ENCODE measurements at places on chromosomes 5 and 9.

DNA sequence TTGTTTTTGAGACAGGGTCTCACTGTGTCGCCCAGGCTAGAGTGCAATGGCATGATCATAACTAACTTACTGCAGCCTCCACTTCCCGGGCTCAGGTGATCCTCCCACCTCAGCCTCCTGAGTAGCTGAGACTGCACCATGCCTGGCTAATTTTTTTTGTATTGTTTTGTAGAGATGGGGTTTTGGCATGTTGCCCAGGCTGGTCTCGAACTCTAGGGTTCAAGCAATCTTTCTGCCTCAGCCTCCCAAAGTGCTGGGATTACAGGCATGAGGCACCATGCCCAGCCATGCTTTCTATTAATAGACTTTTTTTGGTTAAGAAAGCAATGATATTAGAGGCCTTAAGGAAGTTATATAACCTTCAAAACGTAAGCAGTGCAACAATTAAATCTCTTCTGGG, 23.3 kb downstream of the CLTA start:
- DNase-seq = no peak

- DNase-seq = no peak
These were observed 427 bp downstream of the SERINC5 start for GRCh38 chr5:80255431-80255810.

DNA sequence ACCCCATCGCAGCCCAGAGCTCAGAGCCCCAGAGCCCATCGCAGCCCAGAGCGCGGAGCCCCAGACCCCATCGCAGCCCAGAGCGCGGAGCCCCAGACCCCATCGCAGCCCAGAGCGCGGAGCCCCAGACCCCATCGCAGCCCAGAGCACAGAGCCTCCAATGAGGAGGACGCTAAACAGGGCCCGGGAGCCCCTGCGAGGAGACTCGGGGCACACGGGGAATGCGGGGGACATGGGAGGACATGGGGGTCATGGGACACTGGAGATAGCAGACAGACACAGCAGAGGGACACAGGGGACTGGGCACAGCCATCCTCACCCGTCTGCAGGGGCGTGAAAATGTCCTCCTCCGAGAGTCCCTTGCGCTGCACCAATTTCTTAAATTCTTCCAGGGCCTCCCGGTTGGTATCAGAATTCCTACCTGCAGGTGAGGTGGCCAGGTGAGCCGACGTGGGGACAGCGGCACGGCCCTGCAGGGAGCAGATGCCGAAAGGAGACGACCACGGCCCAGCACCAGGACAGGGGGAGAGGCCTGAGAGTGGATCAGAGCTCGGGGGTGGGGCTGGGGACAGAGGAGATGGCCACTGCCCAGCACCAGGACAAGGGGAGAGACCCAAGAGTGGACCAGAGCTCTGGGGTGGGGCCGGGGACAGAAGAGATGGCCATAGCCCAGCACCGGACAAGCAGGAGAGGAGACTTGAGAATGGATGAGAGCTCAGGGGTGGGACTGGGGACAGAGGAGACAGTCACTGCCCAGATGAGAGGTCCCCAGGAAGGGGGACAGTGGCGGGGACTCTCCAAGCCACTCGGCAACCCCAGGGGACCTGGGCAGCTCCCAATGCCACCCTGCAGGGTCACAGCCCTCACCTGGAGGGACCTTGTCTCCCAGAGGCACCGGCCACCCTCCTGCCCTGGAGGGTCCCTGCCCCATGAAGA, 2.8 kb downstream of the OBP2B start:
- no peak for DNase-seq

DNA sequence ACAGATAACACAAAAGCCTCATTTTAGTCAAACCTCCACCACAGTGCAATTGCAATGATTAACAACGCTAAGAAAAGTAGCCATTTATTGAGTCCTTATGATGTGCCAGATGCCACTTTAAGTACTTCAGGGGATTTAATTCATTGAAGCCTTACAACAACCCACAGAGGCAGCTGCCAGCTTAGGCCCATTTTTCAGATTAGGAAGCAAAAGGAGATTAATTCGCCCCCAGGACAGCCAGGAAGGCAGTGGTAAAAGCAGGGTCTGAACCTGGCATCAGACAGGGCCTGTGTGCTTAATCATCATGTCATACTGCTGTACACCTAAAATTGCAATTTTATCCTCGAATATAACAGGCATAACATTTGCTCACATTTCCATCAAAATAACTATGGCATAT, 23.9 kb downstream of the MED27 start:
- DNase-seq = no peak

GRCh38 chr5:33841891-33842290, 49.9 kb downstream of the ADAMTS12 start:
- DNase-seq = no peak

GRCh38 chr5:119389288-119390030, 33.6 kb downstream of the TNFAIP8 start:
- DNase-seq = no peak

- DNase-seq = no peak
These were observed 11.2 kb upstream of the ZSWIM6 start for GRCh38 chr5:61320860-61321259.

DNA sequence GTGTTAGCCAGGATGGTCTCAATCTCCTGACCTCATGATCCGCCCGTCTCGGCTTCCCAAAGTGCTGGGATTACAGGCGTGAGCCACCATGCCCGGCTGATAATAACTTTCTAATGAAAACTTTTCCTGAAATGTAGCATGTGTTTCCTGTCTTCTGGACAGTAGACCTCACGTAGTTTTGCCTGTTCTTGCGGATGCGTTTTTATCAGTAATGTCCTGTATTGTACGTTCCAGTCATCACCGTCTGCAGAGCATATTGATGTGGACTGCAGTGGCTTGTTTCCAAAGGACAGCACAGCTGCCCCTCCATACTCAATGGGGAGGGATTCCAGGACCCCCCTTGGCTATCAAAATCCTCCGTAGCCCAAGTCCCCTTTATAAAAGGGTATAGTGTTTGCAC, 12.8 kb downstream of the EXOC3 start:
- no peak for DNase-seq

GRCh38 chr5:56011835-56012234, 17.1 kb upstream of the IL6ST start:
- DNase-seq = no peak

- no peak for DNase-seq
These were observed 599 bp downstream of the LYRM7 start for GRCh38 chr5:131171276-131171810.

DNA sequence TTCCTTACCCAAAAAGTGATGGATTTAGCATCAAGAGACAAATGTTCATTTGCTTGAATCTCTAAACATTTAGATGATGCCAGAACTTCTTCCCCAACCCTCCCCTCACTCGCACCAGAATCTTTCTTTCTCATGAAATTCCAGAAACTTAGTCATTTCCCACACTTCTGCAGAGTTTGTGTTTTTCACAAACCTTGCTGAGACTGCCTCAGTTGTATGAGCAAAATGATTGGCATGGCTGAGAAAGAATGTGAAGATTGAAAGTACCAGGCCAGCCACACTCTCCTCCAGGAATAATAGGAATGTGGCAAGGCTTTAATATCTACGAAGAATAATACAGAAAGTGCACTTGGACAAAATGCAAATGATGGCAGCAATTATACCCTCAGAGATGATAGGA, 428.3 kb upstream of the CDH6 start:
- no peak for DNase-seq

DNA sequence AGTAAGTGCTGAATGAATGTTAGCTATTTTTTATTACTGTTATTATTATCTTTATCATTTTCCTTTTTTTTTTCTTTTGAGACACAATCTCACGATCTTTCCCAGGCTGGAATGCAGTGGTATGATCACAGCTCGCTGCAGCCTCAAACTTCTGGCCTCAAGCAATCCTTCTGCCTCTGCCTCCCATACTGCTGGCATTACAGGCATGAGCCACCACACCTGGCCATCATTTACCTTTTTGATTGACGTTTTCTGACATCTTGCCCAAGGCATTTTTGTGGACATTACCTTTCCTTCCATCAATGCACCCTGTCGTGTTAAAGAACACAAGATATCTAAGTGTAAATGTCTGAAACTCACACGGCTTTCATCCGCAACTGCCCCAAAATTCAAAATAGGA, 138.2 kb downstream of the GAS1 start:
- DNase-seq = no peak

DNA sequence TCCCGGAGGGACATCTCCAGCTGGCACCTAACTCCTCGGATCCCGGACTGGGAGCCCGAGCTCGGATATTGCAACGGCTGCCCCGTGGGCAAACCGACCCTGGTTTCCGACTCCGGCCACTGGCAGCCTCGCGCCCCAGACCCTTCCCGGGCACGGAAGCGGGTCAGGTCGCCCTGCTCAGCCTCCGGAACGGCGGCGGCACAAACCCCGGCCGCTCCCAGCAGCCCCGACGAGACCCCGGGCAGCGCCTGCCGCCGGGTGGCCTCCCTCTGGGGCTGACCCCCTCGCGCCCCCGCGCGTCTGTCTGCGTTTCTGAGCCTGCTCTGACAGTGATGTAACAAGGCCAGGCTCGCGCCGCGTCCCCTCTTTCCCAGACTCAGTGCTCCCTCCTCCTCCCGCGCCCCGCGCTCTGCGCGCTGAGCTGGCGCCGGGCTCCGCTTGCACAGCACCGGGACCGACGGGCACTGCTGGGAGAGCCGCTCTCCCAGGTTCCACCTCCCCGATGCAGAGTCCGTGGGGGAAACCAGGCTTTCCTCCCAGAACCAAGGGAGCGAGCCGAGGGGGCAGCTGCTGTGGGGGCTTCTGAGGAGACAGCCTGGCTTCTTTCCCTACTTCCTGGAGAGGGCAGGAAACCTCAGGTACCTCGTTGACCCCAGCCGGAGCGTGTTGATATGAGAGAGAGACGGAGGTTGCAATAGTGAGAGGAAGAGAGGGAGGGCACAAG, at the start of gene TMEM215:
Gene TMEM215 (plus strand): TSS at position 373 of the 724 bp plus-strand sequence. CDS start 644 bp downstream, outside the sequence.
- DNase-seq = no peak

DNA sequence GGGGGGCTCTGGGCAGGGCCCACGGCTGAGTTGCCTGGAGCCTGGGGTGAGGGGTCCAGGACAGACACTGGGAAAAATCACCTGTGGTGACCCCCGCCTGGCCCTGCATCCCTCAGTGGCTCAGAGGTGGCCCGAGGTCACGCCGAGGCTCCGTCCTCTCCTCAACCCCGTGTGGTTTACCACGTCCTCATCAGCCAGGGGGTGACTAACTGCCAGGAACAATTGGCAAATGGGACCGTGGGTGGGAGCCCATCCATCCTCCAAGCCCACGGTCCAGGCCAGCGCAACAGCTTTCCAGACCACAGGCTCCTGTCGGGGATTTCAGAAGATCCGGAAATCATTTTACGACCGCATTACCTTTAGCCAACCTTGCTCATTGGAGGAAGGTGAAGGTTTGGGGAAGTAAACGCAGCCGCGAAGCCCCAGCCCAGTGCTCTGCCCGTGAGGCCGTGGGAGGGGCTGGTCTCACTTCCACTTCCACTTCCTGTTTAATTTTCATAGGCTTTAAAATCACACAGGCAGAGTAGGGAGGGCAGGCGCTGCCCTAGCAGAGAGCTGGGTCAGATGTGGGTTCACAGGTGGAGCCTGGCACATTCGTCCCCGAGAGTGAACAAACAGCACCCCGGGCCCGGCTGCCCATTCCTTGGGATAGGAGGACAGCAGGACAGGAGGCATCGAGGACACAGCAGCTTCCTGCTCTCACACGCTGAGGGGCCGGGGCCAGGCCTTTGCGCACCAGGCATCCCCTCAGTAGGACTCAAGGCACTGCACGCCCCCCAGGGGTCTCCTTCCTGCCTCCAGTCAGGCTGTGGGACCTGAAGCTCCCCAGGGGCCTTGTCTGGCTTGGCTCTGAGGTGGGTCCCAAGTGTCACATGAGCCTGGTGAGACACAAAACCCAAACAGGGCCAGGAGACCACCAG, 19.8 kb upstream of the SLC9A3 start:
- DNase-seq = no peak

GRCh38 chr5:170493028-170493820, 10.6 kb upstream of the KCNIP1 start:
- DNase-seq = no peak

- DNase-seq = no peak
These were observed 144.1 kb downstream of the SEC61B start for GRCh38 chr9:99366183-99366582.

DNA sequence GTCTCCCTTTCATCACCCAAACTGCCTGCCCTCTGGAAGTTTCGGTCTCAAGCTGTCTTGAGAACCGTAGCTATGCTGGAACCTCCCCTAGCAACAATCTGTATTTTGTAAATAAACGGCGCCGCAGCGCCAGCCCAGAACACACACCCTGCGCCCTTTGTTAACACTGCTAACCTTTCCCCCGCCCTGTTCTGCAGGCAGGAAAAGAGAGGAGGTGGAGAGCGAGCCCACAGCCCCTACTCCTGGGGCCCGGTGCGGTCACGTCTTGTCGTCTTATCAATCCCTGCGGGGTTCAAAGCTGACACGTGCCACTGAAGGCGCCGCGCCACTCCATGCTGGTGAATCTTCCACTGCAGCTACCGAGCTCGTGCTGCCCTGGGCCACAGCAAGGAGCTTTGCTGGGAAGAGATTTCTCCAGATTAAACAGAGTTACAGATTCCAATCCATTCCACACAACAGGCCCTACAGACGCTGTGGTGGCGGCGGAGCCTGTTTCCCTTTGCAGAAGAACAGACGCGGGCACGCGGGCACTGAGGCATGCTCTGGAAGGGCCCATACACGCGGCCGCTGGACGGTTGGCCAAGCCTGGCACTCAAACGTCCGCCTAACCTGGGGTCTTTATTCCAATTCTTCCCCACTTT, 25.3 kb downstream of the ZDHHC11B start:
- DNase-seq = no peak

DNA sequence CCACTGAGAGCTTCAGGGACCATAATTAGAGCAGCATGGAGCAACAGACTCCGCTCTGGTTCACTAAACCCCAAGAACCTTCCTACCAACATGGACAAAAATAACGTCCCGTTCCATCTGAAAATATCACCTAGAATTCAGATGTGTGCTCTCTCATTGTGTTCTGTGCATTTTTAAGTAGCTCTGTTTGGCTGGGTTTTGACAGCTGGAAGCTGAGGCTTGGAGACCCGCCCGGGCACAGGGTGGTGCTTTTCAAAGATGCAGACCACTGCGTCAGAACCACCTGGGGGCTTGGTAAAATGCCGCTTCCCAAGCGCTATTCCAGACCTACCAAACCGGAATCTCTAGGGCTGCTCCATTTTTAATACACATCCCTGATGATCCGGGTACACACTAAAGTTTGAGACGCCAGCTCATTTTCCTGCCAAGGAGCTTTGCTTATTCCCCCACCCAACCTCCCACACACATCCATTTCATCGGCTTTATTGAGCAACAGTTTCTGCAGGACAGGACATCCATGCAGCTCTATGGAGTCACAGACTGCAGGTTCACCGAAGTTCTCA, 104.8 kb downstream of the GABBR2 start:
- no peak for DNase-seq

GRCh38 chr5:134073404-134073803, 41.1 kb upstream of the TCF7 start:
- DNase-seq = no peak

Data from activated naive CD8-positive, alpha-beta T cell treated with anti-CD3 and anti-CD28 coated beads, Interleukin-2, amount 50 U/mL, for 16 hours (primary cell).